ENCODE measurements at places on chromosomes 13 and 19.

DNA sequence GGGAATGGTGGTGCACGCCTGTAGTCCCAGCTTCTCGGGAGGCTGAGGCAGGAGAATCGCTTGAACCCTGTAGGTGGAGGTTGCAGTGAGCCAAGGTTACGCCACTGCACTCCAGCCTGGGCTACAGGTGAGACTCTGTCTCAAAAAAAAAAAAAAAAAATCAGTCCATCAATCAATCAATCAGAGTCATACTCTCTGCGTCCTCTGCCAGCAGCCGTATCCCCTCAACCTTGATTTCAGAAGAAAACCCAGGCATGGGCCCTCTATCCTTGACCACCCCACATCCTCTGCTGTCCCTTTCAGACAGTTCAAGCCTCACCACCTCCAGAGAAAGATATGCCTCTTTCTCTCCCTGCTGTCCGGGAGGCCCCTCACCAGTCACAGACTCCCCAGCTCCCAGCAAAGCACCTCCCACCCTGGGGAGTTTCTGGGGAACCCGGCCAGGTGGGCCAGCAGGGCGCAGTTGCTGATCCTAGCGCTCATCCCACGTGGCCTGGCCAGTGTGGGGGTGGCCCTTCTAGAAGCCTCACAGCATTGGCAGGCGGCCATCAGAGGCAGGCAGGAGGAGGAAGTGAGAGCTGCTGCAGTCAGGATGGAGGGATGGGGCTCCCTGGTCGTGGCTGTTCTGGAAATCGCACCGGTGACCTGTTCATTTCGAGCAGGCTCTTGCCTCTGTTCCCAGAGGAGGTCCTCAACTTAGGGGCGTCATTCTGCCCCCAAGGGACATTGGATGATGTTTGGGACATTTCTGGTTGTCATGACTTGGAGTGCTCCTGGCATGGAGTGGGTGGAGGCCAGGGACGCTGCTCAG lies 10.2 kb upstream of the JSRP1 start:
- DNase-seq = peak; percentile 62

DNA sequence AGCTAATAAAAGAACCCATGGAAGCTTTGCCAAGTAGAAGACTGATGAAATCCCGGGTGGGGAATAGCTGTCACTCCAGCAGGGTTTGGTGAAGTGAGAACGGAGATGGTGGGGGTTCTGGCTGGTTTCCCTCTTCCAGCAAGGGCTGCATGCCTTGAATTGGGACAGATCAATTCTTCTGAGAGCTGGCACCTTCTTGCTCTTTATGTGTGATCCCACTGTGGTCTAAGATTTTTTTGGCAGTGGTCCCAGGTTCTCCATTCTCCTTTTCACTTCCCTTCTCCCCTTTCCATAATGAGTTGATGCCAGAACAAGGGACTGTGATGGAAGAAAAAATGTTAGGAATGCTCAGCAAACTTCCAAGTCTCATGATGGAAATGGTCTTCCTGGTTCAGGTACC lies 50.0 kb downstream of the TNFSF11 start:
- DNase-seq = no peak

- DNase-seq = no peak
Measured at GRCh38 chr13:77729502-77730221, 32.2 kb downstream of the SLAIN1 start.

DNA sequence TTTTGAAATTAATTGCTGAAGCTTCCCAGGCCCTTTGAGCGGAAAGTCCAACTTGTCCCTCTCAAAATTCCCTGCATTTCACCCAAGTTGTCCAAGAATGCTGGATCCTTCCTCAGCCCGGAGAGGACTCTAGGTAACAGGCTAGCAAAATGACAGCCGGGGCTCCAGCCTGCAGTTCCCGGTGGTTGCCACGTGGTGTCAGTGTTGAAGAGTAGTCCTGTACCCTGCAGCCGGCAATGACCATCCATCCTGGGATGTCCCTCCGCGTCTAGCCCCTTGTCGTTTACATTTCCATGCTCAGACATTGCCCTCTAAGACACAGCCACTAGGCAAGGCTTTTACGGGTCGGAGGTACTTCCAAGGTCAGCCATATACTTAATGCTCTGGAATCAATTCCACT lies 31.4 kb upstream of the MTIF3 start:
- no peak for DNase-seq

GRCh38 chr13:45768656-45769479 lies 66.7 kb downstream of the CBY2 start:
- no peak for DNase-seq

DNA sequence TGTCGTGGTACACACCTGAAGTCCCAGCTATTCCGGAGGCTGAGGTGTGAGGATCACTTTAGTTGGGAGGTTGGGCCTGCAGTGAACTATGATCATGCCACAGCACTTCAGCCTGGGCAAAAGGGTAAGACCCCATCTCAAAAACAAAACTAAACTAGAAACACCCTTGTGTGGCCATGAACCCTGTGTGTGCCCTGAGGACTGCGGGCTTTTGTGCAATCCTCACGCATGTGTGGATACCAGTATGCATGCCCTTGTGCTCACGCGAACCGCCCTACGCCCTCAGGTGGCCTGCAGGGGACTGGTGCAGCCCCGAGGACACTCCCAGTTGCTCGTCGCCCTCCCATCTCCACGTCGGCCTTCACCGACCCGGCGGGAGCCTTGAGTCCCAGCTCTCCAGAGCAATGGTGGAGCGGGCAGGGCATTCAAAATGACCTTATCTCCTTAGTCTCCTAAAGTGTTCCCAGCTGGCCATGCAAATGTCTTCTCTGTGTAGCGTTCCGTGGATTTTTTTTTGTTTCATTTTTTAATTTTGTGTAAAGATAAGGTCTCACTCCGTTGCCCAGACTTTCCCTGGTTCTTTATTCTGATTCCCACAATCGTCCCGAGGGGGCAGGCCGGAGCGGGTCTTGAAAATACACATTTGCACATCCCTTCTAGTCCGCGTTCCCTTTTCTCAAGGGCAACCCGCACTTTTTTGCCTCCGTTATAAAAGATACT lies 868 bp upstream of the EGLN2 start:
- no peak for DNase-seq

DNA sequence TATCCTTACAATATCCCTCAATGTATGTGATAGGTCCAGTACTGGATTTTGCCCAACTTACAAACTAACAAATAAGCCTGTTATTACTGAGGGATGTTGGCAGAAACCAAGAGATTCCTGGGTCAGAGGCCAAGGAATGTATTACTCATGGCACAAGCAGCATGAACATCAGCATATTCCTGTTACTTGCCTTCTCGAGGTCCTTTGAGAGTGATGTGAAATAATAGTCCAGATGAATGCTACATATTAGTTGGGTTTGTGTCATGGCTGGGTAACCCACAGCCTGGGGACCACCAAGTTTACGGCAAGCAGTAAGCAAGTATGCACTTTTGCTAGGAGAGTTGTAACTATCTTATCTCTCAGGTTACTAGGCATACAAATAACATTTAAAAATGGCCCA lies 384.5 kb upstream of the GPC6 start:
- no peak for DNase-seq

- DNase-seq = no peak
Measured at GRCh38 chr19:4134351-4134750, 10.4 kb upstream of the MAP2K2 start.

- peak; percentile 73 for DNase-seq
Measured at GRCh38 chr13:25170554-25171111, 1.5 kb downstream of the AMER2 start.

- DNase-seq = no peak
Measured at GRCh38 chr13:103799028-103799427, 732.8 kb upstream of the SLC10A2 start.

DNA sequence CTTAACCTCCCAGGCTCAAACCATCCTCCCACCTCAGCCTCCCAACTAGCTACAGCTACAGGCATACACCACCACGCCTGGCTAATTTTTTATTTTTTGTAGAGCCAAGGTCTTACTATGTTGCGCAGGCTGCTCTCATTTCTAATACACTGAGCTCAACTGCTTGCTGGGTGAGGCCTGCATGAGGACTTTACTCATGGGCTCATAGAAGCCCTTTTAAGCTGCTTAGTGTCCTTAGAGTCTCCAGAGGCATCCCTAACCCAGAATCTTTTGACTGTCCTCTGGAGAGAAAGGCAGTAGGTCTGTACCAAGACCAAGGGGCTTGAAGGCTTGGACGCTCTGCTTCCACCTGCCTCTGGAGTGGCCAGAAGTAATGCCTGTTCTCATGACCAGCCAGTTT lies 141.6 kb downstream of the TM9SF2 start:
- no peak for DNase-seq

DNA sequence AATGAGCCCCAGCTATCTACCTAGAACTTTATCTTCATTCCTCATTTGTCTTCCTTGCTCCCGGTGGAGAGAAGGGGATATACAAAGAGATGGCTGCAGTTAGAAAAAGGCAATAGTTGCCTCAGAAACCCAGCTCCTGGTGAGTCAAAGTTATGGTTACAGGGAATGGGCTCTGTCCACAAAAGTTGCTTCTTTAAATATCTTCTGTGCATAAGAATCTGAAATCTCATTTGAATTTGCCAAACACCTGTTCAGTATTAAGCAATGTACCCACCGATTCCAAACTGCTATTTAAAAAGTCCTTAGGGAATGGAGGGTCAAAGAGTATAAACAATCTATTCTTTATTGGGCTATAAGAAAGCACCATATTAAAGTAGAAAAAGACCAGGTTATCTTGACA lies 48.4 kb downstream of the DCLK1 start:
- no peak for DNase-seq

DNA sequence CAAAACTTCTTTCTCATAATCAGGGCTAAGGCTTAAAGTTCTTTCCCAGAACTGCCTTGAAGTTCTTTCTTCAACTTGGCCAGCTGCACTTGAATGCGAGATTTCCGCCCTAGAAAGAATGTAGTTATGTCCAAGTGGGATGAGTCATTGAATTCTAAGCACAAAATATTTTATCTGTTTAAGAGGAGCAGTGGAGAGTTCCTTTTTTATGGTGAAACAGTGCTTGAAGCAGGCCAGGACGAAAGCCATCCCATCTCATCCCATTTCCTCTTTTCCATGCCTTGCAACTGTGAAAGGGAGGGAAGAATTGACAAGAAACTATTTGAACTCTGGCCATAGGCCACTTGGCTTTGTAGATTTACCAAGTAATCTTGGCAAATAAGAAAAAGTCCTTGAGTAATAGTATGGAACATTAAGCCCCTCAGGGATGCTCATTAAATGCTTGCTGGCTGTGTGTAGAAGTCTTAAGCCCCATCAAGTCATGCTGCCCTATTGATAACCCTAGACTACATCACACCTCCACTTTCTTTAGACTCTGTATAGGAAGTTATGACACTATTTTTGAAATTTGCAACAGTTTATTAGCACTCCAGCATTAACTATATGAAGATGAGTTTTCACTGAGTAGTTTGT lies 174.5 kb downstream of the KCTD12 start:
- DNase-seq = no peak

GRCh38 chr13:46675016-46675415 lies 121.9 kb downstream of the ESD start:
- DNase-seq = no peak

DNA sequence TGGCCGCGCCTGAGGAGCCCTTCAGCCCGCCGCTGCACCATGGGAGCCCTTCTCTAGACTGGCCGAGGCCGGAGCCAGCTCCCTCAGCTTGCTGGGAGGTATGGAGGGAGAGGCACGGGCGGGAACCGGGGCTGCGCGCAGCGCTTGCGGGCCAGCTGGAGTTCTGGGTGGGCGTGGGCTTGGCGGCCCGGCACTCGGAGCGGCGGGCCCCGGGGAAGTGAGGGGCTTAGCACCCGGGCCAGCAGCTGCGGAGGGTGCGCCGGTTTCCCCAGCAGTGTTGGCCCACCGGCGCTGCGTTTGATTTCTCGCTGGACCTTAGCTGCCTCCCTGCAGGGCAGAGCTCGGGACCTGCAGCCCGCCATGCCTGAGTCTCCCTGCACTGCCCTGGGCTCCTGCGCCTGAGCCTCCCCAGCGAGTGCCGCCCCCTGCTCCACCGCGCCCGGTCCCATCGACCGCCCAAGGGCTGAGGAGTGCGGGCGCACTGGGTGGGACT lies 1890.0 kb upstream of the PCDH20 start:
- DNase-seq = no peak

GRCh38 chr13:110186231-110186855 lies 120.6 kb downstream of the COL4A1 start:
- DNase-seq = no peak

GRCh38 chr19:2887391-2887914 lies 13.3 kb upstream of the ZNF57 start:
- peak; percentile 88 for DNase-seq

- no peak for DNase-seq
Measured at GRCh38 chr19:16530540-16531379, 11.5 kb downstream of the CHERP start.

GRCh38 chr13:21176982-21177284 lies 475 bp downstream of the MRPL57 start:
- DNase-seq = no peak

- DNase-seq = no peak
Measured at GRCh38 chr13:79941752-79942151, 399.2 kb downstream of the SPRY2 start.
